Globus pallidus (tissue), 1 donor: ENCODE measurements at places on chromosomes 5 and 9.

DNA sequence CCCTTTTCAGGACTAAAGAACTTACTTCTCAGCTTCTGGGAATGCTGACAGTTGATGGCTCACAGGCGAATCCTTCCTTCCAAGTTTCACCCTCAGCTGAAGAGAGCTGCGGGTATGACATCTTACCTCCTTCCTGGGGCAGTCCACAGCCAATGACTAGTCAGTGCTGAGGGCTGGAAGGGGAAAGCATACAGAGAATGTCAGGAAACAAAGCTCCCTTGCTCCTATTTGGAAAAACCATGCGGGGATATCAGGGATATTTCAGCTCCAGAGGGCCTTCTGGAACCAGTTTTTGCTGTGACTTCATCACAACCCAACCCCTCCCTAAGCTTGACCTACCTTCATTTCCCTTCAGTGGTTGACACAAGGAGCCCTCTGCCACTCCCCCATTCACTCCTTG, 15.7 kb downstream of the FTMT start:
- DNase-seq, result no peak

- no peak for DNase-seq
Measured at GRCh38 chr9:134983074-134983473, 65.4 kb upstream of the FCN1 start.

DNA sequence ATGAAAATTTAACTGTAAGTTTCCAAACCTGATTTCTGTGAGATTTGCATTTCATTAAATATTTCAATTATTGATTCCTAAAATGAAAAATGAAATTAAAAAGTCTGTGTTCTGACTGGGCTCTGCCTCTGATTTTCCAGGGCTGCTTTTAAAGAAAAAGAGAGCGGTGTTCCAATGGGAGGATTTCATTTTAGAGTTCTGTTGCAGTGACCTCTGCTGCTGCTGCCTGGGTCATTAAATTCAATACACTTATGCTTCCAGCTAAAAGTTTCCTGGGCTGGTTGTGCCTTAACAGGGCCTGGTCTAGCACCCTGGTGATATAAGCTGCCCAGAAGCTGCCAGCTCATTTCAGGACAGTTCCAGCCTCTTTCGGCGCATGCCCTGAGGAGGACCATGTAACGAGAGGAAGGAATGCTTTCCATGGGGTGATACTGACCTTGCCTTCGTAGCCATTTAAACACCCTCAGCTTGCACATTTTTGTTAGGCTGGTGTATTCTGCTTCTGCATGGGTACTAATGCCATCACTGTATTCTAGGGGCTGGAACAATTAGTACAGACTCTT, 93.3 kb downstream of the TMEM174 start:
- DNase-seq, result no peak

DNA sequence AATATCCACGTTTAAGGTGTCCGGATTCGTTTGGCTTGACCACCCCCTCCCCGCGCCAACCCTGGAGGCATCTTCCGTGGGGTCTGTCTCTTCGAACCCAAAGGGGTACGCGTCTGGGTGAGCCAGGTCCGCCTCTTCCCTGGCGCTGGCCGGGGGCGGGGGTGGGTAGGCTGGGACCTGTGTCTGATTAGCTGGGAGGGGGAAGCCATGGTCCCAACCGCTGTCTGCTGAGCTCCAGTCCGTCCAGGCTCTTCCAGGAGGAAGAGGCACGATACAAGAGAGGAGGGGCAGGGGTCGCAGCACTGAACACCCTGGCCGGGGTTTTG, at the start of gene LVRN:
Gene LVRN (plus strand): TSS at position 237 of the 326 bp plus-strand sequence. CDS start 143 bp downstream, outside the sequence.
- DNase-seq, result no peak

DNA sequence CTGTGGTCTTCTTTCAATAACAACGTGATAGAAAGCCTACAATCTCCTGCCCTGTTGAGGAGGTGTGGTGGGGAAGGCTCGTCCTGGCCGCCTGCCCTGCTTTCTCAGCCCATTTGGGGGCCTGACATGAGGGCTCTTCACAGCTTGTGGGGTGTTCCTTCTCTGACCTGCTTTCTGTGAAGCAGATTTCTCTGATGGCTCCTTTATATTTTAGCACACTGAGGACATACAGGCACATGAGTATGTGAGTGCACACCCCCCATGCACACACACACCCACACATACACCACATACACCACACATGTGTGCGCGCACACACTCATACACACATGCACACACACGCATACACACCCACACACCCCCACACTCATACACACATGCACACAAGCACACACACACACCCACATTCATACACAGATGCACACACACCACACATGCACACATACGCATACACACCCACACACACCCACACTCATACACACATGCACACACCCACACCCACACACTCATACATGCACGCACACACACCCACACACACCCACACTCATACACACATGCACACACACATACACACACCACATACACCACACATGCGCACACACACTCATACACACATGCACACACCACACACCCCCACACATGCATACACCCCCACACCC, 117.5 kb downstream of the COL5A1 start:
- DNase-seq, result no peak

- no peak for DNase-seq
Measured at GRCh38 chr5:33258553-33258952, 182.2 kb upstream of the TARS1 start.

GRCh38 chr9:90770927-90771326, 30.7 kb upstream of the SYK start:
- DNase-seq, result no peak

GRCh38 chr9:124368692-124369091, 46.5 kb downstream of the PSMB7 start:
- DNase-seq, result no peak

DNA sequence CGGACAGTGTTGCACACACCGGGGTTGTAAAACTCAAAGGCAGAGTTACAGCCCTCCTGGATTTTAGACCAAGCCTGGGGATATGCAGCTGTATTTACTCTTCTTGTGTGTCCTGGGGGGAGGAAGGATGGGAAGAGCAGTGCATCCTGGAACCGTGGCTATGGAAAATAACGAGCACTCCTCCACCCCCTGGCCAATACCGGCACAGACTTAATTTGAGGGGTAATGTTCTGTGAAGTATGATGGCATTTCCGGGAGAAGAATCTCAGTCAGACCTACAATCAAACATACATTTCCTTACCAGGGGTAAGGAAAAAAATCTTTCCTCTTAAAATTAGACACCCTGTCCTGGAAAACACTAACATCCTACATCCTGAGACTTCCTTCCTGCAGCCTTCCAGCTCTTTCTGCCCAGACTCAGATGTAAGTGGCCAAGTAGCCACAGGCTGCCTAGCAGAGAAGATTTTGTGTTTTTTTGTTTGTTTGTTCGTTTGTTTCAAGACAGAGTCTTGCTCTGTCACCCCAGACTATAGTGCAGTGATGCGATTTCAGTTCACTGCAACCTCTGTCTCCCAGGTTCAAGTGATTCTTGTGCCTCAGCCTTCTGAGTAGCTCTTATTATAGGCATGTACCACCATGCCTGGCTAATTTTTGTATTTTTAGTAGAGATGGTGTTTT, 11.0 kb upstream of the ERMP1 start:
- no peak for DNase-seq

DNA sequence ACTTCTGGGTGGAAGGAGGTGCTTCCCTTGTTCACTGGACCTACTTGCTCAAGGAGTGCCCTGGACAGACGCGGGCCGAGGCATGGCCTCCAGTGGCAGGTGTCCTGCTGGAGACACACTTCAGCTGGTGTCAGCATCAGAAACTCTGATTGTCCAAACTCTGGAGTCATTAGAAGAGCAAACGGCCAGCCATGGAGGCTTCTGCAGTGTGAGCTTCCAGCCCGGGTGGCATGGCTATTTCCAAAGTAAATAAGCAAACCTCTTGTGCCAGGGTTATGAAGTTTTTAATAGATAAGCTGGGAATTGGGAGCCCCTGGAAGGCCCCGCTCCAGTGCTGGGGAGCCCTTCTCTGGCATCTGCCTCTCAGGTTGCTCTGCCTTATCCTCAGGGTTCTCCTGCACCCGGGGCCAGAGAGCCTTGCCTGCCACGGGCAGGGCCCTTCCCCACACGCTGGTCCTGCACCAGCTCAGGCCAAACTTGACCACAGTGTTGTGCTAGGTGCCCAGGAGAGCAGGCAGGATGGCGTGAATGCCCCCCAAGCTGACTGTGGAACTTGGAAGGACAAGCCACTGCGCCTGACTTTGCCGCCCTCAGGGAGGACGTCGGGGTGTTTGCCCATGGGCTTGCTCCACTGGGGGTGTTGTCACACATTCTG, 285.6 kb downstream of the GADD45G start:
- DNase-seq, result no peak

- DNase-seq, result no peak
Measured at GRCh38 chr9:135978642-135979546, 17.7 kb upstream of the UBAC1 start.

DNA sequence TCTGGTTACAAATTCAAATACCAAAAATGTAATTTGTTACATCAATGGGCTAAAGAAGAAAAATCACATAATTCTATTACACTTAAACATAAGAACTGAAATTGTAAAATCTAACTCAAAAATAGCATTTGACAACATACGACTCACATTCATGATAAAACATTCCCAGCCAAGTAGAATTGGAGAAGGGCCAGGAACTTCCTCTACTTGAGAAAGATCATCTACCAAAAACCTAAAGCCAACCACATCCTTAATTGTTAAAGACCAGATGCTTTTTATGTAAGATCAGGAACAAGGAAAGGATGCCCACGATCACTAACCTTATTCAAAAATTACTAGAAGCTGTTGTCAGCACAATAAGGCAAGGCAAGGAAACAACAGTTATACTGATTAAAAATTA, 1819.8 kb upstream of the C9orf72 start:
- no peak for DNase-seq

- DNase-seq, result peak; percentile 93
Measured at GRCh38 chr5:87949676-87950631, 318.7 kb downstream of the TMEM161B start.

DNA sequence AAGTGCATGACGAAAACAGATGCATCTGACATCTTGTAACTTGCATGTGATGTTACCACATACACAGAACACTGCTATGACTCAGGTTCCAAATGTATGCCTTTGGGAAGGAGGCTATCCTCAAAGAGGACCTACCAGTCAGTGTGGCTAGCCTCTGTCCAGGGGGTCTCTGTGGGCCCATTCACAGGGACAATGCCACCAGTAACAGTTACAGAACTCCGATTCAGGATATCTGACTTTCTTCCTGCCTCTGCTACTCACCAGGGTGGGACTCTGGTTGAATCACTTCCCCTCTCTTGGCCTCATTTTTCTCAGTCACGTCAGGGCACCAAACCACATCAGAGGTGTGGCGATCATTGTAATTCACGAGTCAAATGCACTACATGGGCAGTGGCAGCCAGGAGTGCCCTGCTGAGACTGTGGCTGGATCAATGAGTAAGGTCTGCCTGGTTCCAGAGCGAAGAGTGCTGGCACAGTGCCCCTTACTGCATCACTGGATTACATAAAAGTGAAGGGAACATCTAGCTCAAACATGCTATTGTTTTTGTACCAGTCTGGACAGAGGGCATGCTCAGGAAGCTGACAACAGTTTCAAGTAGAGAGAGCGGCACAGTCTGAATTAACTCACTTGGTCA, 13.2 kb downstream of the ATOX1 start:
- DNase-seq, result peak; percentile 89

- no peak for DNase-seq
Measured at GRCh38 chr5:107665036-107665570, 5.6 kb downstream of the EFNA5 start.

DNA sequence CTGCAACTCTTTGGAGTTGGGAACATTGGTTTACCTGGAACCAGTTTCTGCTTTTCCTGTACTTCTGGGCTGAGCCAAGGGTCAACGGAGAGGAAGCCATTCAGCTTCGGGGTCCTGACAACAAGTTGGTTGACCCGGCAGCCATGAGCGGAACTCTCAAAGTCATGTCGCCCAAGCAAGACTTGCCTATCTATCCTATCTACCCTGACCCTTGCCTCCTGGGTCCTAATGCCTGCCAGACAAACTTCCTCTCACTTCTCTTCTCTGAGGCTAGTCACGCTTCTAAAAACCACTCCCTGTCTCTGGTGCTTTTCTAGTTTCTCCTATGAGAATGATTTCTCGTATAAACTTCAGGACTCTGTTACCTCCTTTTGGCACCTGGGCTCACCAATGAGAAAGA, 44.7 kb upstream of the CRHBP start:
- no peak for DNase-seq

- no peak for DNase-seq
Measured at GRCh38 chr9:104983491-104983890, 55.5 kb upstream of the ABCA1 start.

- peak; percentile 63 for DNase-seq
Measured at GRCh38 chr9:3960661-3961144, 339.2 kb downstream of the GLIS3 start.
